ENCODE measurements at places on chromosomes 5 and 9.

GRCh38 chr9:95284162-95285080, 33.1 kb downstream of the FANCC start:
- peak; percentile 46 for DNase-seq

GRCh38 chr9:130871395-130872062, 25.1 kb downstream of the QRFP start:
- no peak for DNase-seq

- peak; percentile 63 for DNase-seq
Observed at GRCh38 chr5:108727236-108727650, 20.5 kb upstream of the FER start.

DNA sequence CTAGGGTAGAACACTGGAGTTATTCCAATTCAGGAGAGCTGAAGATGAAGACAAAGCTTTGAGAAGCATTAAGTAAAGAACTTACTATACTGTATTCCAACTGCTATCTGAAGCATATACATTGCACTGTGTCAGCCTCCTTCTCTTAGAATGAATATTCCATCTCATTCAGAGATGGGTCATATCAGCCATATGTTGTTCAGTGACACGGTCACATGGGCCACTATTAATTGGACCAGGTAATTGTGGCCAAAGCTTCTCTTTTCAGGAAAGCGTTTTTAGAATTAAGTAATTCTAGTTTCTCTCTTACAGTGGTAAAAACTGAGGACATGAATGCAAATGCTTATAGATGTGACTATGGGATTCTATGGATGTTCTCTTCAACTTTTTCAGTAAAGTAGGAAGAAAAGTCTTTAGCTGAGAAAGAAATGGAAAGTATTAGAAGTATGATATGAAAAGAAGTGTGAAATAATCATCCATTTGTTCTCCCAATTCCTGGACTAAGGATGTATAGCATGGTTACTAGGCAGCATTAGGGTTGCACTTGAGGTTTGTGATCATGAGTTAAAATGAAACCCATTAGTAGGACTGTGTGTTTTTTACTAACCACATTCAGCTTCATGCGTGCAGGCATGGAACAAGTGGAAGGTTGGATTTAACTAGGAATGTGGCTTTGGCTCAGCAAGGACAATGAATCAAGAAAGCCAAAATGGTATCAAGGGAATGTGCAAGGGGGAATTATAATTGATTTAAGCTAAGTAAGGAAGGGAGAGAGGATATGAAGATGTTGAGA, 40.9 kb downstream of the CETN3 start:
- DNase-seq: no peak

DNA sequence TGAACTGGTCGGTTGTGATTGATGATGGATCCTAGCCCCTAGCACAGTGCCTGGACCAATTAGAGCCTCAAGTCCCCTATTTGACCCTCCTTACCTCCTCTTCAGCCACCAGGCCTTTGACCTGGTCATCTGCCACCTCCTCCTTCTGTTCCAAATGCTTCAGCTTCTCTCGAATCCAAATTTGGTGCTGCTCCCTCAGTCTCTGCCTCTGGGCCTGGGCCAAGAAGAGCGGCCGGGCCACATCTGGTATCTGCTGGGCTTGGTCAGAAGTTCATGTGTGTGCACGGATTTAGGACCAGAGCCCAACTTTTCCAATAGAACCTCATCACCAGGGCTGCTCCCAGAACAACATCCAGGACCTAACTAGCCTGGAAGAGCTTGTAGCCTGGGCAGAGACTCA, 6.5 kb downstream of the SLC35A4 start:
- DNase-seq: no peak
